ENCODE measurements at places on chromosomes 4 and X. TPM values are rescaled to one million over a fixed set of nuclear protein-coding genes. Genes with fewer than 3 reads are reported as not detected.

GRCh38 chr4:66489370-66489769 lies 819.1 kb upstream of the EPHA5 start:
- no peak for DNase-seq

DNA sequence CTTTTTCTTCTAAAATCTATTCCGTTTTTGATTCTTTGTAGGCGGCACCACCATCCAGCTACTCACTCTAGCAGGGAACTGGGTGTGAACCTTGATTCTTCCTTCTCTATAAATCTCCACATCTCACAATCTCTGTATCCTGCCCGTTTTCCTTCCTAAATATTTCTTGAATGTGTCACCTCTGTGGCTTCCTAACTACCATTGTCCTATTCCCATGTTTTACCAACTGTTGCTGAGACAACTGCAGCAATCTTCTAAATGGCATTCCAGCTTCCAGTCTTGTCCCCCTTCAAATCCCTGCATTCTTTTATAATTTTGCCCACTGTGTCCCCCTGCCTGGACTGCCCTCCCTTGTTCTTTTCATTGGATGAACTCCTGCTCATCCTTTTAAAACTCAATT lies 641.3 kb downstream of the RPA4 start:
- DNase-seq, result no peak

GRCh38 chr4:27908356-27908755 lies 1047.7 kb downstream of the STIM2 start:
- DNase-seq, result no peak

TAF7L gene
- total RNA-seq, result 0.19 TPM

DNA sequence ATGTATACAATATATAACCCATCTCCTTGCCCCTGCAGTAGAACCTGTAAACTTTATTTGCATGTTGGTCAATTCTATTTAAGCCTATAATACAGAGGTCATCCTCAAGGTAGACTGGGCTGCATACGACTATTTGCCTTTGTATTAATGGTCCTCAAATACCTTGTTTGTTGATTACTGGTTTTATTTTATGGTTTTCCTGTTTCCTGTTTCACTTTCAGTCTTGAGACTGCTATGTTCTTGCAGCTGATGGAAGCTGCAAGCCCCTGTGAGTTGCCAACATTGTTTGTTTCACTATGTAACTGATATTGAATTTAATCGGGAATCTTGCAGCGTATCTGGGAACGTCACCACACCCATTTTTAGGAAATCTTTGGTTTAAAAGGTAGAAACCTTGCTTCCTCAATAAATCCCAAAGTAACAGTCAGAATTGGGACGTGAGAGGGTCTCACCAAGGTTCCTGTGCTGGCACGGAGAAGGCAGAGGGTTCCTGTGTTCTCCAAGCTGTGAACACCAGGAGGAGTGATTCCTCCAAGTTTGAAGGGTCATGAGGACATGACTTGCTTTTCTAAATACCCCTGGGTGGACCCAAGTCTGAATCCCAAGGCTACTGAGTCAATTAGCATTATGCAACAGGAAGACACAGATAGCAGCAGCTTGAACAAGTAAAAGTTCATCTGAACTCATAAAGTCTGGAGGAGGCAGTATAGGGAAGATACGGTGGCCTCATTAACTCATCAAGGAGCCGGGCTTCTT lies 110.6 kb upstream of the PNPLA4 start:
- DNase-seq, result no peak

GRCh38 chrX:115581759-115582615 lies 21.0 kb downstream of the PLS3 start:
- DNase-seq, result no peak

DNA sequence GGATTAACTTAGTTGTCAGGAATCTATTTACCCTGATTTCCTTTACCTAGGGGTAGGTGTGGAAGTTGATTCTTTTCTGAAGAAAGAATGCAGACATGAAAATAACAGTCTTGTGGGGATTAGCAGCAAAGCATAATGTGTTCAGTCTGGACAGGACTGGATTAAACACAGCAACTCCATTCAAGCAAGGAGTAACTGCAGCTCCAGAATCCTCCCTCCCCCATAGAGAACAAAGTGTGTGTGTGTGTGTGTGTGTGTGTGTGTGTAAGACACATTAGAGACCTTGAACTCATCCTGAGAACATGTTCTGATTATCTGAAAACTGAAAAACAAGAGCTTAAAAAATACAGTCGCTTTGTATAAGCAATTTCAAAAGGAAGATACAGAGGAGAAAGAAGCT lies 9.3 kb downstream of the C4orf54 start:
- DNase-seq, result no peak

DNA sequence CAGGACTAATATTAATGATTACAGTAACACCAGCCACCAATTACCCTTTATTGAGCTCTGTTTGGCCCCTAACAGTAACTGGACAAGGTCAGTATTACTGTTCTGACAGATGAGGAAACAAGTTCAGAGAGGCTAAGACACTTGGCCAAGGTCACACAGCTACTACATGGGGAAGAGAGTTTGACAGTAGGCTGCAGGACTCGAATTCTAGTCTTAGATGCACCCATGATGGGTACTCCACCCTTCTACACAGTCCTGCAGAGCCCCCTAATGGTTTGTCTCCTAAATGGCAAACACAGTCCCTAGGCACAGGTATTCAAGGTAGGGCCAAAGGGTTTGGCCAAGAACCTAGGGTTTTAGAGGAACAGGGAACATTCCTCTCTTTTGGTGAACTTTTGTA lies 93.9 kb downstream of the NSUN7 start:
- peak; percentile 81 for DNase-seq

DNA sequence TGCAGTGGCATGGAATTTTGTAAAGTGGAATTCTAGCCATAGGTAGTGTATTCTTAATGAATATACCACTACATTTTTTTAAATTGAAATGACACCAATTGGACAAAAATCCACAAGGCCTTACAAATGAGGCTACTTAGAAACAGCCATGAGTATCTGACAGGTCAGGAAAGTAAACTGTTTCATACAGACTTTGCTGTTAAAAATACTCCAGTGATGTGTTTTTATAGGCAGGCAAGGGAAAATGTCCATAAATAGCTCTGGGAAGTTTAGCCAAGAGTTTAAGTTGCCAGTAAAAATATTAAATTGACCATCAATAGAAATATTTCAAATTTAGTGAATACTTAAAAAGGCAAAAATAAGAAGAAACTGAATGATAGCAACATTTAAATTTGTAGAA lies 41.8 kb upstream of the PDLIM5 start:
- DNase-seq, result no peak

DNA sequence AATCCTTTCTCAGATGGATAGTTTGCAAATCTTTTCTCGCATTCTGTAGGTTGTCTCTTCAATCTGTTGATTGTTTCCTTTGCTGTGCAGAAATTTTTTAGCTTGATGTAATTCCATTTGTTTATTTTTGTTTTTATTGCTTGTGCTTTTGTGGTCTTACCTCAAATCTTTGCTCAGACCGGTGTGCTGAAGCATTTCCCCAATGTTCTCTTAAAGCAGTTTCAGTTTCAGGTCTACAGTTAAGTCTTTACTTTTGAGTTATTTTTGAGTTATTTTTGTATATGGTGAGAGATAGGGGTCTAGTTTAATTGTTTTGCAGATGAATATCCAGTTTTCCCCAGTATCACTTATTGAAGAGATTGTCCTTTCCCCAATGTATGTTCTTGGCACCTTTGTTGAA lies 18.2 kb upstream of the SLC25A14 start:
- no peak for DNase-seq

GRCh38 chr4:168725930-168726329 lies 229.1 kb downstream of the PALLD start:
- DNase-seq, result no peak
